Psoas muscle (tissue), 8 donors: ENCODE measurements at places on chromosomes 2 and 18. TPM values are rescaled to one million over a fixed set of nuclear protein-coding genes. Genes with fewer than 3 reads are reported as not detected.

DNA sequence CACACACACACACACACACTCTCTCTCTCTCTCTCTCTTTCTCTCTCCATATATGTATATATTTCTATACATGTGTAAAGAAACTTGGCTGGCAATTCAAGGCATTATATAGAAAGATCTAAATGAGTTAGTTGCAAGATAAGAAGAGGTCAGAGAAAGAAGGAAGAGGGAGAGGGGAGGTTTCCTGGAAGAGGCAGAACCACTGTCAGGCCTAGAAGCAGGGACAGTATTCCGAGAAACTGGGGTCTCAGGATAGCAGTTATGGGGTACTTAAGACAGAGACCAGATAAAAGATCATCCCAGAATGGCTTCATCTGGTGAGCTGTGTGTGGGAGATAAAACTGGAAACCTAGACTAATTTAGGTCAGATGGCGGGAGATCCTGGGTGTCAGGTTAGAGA, 180.8 kb downstream of the CAMKMT start:
- DNase-seq, result no peak

GRCh38 chr2:39127973-39128372, 7.1 kb upstream of the SOS1 start:
- no peak for DNase-seq

- DNase-seq, result no peak
These were observed 4.7 kb downstream of the MYO5B start for GRCh38 chr18:50190236-50190635.

GRCh38 chr2:178949584-178949983, 100.4 kb downstream of the CCDC141 start:
- no peak for DNase-seq

FOSL2 gene
- polyA plus RNA-seq, result 74.7 TPM

DNA sequence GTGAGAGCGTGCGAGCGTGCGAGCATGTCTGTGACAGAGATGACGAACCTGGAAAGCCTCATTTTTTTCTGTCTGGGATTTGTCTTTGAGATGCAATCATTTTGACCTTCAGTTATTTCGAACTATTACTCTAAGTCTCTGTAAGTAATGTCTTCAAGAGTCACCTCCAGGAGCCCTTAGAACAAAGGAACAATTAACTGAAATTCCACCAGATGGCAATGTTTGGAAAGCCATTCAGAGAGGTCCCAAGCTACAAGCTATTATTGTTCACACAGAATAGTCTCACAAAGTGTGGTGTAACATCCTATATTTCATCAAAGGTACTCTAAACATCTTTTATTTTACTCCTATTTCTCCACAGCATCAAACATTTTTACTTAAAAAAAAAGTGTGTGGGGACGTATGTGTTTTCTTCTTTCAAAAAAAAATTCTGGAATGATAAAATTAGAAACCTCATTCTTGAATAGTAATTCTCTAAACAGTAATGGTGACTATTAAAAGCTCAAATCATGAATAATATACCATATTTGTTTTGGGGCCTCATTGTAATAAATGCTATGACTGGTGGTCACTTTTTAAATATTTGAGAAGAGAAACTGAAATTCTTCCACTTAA, 35.1 kb upstream of the MAPRE2 start:
- DNase-seq, result no peak

GRCh38 chr18:28123401-28124030, 53.4 kb downstream of the CDH2 start:
- no peak for DNase-seq

GRCh38 chr2:199966976-199967375, 11.6 kb downstream of the MAIP1 start:
- no peak for DNase-seq

GRCh38 chr2:161147856-161148255, 12.4 kb upstream of the TANK start:
- no peak for DNase-seq

GRCh38 chr2:72289283-72289682, 141.6 kb upstream of the CYP26B1 start:
- no peak for DNase-seq

KLHL30 gene
- polyA plus RNA-seq, result 67.7 TPM

- DNase-seq, result no peak
These were observed 77.0 kb downstream of the OTX1 start for GRCh38 chr2:63127594-63127993.

DNA sequence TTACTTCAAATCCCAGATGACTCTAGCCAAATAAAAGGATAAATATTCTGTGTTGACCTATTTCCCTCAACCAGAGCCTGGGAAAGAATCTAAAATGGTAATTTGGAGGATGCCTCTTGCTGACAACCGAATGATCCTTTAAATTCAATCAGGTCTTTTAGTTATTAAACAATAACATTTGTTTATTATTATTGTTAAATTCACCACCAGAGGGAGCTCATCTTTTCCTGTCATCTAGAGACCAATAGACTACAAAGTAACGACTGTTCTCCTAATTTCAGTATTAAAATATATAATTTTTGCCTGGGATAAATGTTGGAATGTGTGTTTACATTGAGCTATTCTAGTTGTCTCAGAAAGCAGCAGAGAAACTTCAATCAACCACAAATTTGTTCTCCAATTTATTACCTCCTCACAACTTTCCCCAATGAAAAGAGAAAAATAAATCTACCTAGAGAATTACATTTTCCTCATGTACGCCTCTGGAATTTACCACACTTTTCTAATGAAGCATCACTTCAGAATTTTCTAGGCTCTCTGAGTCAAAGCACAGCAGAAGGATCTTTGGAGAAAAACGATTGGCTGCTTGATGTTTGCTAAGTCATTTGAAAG, 142.7 kb downstream of the SCG2 start:
- no peak for DNase-seq

- DNase-seq, result no peak
These were observed 149.0 kb upstream of the HDAC4 start for GRCh38 chr2:239549711-239550255.
